Activated CD4-positive, alpha-beta T cell treated with anti-CD3 and anti-CD28 coated beads for 1 hour (primary cell): ENCODE measurements at places on chromosomes 5 and 9.

- no peak for DNase-seq
Observed at GRCh38 chr9:116945817-116946216, 258.7 kb downstream of the TRIM32 start.

DNA sequence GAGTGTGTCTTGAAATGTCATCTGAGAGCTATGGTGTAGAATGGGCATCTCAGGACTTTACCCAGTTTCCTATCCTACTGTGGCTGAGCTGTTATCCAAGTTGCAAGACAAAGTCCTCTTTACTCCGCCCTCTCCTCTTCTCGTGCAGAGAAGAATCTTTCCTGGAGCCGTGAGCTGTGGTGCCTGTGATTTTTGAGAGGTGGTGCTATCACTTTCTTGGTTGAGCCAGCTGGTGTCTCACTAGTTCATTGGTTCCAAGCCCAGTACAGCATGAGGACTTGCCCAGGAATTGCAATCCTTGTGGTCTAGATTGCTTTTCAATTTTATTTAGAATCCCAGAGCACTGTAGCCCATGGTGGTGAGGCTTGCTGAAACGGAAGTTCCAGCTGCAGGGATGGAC, 2300.3 kb downstream of the MAT2B start:
- DNase-seq, result no peak

- DNase-seq, result no peak
Observed at GRCh38 chr5:181241393-181241975, 2.2 kb downstream of the RACK1 start.

- DNase-seq, result peak; percentile 7
Observed at GRCh38 chr9:93824386-93825294, 130.5 kb downstream of the BARX1 start.

- no peak for DNase-seq
Observed at GRCh38 chr5:132049559-132049958, 10.9 kb upstream of the IL3 start.

GRCh38 chr9:129250786-129251185, 72.7 kb upstream of the IER5L start:
- DNase-seq, result no peak

DNA sequence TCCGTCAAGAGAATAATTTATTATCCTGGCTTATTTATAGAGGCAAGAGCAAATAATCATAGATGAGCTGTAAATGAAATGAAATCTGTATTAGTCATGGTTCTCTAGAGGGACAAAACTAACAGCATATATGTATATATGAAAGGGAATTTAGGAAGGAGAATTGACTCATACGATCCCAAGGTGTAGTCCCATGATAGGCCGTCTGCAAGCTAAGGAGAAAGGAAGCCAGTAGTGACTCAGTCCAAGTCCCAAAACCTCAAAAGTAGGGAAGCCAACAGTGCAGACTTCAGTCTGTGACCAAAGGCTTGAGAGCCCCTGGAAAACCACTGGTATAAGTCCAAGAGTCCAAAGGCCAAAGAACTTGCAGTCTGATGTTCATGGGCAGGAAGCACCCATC, 515.9 kb upstream of the CYLC2 start:
- no peak for DNase-seq
